ENCODE measurements at places on chromosomes 12 and 14.

DNA sequence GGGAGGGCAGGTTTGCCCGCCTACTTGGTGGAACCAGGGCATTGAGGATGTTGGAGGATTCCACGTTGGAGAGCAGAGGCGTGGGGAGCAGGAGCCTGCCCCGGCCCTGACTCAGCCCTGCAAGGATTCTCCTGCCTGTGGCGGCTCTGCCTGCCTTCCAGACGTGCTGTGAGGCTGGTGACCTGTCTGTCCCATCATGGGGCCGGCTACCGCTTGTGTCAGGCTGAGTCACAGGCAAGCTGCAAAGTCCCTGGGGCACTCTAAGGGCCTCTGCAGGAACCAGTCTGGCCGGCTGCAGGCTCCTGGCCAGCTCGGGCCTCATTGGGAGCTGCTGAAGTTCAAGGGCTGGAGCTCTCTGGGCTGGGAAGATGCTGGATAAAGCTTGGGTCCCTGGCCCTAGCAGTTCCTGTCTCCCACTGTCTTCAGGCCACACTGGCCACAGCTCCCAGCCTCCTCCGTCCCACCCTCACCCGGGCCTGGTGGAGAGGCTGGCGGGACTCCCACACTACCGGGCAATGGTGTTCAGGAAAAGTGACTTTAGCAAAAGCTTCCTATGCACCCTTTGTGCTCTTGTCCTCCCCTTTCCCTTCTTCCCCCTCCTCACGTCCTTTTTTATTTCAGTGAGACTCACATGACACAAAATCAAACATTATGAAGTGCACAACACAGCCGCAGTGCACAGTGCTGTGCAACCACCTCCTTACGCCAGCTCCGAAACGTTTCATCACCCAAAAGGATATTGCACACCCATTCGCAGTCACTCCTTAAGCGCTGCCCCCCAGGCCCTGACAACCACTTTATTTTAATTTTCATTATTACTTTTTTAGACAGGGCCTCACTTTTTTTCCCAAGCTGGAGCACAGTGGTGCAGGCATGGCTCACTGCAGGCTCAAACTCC lies 22.0 kb upstream of the ULK1 start:
- no peak for DNase-seq

DNA sequence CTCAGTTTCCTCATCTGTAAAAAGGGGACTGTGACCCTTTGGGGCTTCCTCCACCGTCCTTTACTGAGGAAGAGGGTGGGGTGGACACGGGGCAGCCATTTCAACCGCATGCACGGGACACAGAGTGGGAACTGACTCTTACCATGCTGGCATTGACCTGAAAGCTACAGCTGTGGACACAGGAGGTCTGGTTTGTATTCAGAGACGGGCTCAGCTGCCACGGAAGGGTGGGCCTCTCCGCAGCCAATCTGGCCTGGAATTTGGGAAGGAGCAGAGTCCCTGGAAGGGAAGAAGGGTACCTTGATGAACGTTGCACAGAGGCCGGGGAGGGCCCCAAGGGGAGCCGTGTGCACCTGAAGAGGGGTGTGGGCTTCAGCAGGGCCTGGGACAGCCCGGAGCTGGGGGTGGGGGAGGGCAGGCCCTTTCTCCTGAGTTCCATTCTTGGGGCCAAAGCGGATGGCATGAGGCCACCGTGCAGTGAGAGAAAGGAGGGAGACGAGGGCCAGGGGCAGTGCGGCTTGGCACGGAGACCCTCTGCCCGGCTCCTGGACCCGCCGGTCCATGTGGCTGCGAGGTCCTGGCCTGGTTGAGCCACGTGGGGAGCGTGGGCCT lies 14.5 kb downstream of the TNFAIP2 start:
- no peak for DNase-seq

GRCh38 chr14:58731465-58732293 lies 93.9 kb downstream of the DACT1 start:
- peak; percentile 99 for DNase-seq

GRCh38 chr12:34219046-34219770 lies 196.9 kb downstream of the ALG10 start:
- DNase-seq, result no peak

DNA sequence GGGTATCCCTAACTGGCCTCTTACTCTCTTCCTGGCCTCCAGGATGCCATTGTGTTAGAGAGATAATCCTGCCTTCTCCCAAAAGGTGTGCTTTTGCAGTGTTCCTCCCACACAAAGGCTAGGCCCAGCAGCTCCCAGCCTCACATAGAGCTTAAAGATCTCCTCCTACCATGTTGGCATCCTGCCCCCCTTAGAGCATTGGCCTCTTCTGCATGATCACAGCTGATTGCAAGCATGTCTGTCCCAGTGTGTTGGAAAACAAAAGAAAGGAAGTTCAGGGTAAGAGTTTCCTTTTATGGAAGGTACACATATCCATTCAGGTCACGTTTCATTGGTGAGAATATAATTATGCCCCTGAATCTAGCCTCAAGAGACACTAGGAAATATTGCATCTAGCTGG lies 405.4 kb downstream of the TMTC2 start:
- no peak for DNase-seq

DNA sequence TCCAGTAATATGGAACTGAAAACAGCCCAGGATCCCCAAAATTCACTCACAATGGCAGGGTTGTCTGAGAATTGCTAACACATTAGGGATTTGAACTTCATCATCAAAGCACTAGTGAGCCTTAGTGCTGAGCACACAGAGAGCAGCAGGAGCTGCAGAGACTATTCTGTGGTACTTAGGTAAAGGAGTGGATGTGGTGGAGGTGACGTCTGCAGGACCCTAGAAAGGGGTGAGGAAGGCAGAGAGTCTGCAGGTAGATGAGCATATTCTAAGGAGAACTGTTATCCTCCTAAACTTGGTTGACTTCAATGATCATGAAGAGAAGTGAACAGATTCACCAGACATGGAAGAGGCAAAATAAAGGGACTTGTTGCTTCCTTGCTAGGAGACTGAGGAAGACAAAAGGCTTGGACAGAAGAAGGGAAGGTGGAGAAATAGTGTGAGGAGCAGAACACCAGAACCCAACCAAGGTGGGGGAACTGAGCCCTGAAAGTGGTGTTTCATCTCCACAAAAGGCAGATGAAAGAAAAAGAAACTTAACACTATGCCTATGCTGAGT lies 1164.0 kb downstream of the TMEM121 start:
- no peak for DNase-seq

- DNase-seq, result peak; percentile 33
Observed at GRCh38 chr14:29352706-29353080, 575.0 kb downstream of the PRKD1 start.

DNA sequence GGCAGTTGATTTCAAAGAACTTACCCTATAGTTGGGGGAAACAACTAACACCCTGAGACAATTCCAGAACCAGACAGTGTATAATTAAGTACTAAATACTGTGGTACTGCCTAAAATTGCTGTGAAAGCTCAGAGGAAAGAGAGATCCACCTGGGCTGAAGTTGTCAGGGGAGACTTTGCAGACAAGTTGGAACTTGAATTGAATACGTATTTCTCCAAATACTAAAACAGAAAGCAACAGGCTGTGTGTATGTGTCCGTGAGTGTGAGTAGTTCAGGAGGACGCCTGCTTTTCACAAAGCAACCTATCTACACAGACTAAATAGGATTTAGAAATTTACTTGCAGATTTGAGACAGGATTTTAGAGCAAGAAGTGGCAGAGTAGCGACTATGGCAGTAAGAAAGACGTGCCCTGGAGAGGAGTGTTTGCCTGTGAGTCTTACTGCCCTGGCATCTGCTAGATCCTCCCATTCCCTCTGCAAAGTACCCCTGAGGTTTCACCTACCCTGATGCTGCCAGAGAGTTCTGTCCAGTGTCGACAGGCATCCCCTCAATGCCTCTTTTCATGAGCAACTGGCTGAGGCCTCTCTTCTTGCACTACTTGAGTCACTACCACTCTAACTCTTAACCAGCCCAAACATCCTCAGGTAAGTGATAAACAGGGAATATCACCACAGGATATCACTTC lies 37.4 kb upstream of the BMP4 start:
- no peak for DNase-seq

- no peak for DNase-seq
Observed at GRCh38 chr12:50981319-50982239, 29.2 kb downstream of the HIGD1C start.

GRCh38 chr14:96011131-96011530 lies 28.0 kb upstream of the C14orf132 start:
- no peak for DNase-seq

- DNase-seq, result no peak
Observed at GRCh38 chr12:25557830-25558436, 4.8 kb upstream of the LMNTD1 start.

GRCh38 chr12:75634244-75635222 lies 123.1 kb upstream of the KRR1 start:
- DNase-seq, result no peak

- no peak for DNase-seq
Observed at GRCh38 chr14:54738009-54738408, 164.6 kb downstream of the GCH1 start.

DNA sequence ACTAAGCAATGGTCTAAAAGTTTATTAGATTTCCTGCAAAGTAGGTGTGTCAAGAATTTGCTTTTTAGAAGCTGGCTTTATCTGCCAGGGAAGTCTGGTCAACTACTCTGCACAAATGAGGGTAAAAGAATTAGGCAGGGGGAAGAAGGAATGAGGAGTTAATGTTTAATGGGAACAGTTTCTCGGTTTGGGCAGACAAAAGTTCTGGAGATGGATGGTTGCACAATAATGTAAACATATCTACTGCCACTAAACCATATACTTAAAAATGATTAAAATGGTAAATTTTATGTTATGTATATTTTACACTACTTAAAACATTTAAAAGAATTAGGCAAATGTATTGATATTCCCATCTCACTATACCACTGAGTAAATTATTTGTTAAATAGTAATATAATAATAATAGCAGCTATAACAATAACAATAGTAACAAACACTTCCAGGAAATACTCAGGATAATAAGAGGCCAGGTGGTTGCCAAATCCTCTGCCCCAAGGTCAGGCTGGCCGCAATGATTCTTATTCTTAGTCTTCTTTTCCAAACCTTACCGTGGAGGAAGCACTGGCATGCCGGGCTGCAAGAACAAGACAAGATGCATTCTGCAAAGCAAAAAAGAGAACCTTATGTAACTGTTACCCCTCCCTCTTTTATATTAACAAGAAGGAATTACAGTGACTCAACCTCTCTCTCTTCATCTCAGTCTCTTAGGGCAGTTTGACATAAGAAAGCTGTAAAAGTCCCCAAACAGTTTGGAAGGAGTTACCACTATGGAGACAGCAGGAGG lies 13.9 kb downstream of the CS start:
- no peak for DNase-seq

GRCh38 chr12:81022531-81022930 lies 55.3 kb upstream of the ACSS3 start:
- no peak for DNase-seq

DNA sequence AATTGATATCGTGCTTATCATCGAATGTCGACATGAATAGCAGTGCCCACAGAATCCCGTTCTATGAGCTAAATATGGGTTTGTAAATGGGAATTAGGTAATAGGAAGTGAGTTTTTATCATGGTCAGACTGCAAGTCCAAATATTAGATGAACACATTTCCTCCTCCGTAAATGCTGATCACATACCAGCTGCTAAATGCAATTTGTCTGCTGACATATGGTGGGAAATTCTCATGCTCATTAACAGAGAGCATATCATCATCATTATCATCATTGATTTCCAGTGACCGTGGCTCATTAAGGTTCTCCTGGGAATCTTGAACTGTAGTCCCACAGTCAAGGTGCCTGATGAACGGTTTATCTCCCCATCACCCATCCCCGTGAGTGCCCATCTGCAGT lies 998.8 kb upstream of the TMEM132C start:
- no peak for DNase-seq

DNA sequence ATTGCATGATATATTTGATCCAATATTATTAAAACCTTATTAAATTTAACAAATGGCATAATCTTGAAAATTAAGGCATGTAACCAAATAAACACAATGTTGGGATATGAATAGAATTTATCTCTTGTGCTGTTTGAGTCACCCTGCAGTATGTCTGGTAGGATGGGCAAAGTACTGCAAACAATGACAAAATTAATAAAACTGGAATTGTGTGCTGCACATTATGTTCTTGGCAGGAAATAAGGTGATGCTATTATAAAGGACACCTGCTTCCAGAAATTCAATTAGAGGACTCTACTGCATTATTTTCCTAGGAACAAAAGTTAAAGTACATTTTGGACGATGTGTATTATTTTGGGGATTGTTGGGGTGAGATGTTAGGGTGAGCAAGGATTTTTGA lies 132.7 kb downstream of the PPFIA2 start:
- DNase-seq, result no peak

- no peak for DNase-seq
Observed at GRCh38 chr14:36222952-36223468, 46.5 kb upstream of the PTCSC3 start.

DNA sequence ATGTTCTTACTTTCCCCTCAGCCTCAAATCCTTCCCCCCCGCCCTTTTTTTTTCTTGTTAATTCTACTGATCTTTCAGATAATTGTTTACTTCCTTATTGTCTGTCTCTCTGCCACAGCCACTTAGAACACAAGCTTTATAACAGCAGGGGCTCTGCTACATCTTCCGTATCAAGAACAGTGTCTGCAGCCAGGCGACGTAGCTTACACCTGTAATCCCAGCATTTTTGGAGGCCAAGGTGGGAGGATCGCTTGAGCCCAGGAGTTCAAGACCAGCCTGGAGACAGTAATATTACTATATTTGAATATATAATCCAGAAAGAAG lies 5.4 kb downstream of the SOS2 start:
- no peak for DNase-seq

DNA sequence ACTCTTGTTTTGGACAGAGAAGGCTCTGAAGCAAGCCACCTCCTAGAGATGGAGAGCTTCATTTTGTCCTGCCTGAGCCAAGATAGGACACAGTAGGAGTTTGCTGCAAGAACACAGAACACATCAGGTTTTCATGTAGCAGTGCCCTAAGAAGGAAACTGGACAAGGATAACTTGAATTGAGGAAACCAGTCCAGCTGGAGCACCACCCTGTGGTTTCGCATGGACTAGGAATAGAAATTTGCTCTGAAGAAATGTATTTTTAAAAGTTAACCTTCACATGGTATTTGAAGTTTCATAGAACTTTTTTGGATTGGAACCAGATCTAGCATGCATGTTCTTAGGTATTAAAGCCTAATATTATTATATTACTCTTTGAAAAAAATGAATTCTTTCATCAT lies 68.8 kb downstream of the RERG start:
- no peak for DNase-seq

DNA sequence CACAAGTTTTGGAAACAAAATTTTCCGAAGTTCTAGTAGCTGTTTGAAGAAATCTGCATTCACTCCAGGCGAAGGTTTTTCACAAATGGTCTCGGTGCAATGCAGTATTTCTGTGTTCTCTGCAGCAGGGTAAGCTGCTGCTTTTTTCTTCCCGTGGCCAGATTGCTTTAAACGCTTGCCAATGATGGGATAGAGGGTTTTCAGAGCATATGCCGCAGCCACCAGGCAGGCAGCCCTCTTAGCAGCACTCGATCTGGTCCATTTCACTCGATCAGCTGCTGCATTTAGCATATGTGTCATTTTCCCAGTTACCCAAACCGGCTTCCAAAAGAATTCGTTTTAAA lies 315 bp downstream of the ABCD2 start:
- DNase-seq, result no peak

DNA sequence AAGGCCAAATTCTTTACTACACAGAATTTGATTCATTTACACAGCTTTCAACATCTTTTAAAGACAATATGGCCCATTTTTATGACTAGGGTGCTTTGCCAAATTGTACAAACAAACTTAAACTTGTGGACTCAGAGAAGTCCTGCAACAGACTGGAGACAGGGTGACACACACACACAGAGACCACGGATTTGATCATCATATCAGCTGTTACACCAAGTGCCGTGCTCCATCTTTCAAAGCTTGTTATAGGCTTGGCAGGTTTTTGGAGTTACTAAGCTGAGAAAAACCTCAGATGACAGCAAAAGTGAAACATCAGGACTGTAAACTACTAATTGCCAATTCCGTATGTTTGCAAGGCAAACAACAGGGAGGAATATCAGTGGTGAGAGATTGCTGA lies 811.7 kb downstream of the GALC start:
- no peak for DNase-seq

Measured in fibroblast of skin of left biceps (primary cell).